Left cardiac atrium (tissue), 4 donors: ENCODE measurements at places on chromosomes 13 and 19.
A peak's percentile ranks its signal among the peaks of the same experiment; 100 is the strongest.

- no peak for DNase-seq
Observed at GRCh38 chr19:7010722-7011593, 10.3 kb downstream of the MBD3L2B start.

DNA sequence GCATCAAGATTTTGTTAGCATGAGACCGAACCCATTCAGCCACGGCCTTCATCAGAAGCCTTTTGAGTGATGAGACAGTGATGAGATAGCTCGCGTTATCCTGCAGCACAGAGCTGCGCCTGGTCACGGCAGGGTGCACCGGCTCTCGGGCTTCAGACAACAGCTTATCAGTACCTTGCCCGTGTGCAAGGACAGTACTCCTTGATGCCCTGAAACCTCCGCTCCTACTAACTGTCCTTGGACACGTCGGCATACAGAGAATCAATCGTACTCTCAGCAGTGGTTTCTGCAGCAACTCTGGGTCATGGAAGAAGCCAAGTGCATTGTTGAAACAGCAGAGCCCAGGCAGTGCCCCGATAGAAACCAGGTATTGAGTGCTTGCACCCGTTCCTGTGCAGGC, 40.7 kb downstream of the IRS2 start:
- DNase-seq = no peak

GRCh38 chr13:73599232-73600128, 534.7 kb downstream of the KLF12 start:
- no peak for DNase-seq

- no peak for DNase-seq
Observed at GRCh38 chr13:110616103-110617101, 1.1 kb downstream of the NAXD start.

DNA sequence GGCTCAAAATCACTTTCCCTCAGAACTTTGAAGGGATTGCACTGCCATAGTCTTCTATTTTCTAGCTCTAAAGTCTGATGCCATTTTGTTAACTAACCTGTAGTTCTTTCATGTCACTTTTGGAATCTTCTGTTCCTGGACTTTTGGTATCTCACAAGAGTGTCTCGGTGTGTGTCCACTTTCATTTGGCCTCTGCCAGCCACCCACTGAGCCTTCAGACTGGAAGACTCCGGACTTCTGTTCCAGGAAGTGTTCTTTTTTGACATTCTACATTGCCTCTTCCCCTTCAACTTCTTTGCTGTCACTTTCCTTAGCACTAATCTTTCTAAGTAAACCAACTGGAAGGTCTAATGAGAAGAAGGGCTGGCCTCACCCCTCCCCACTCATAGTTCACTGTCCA, 25.0 kb upstream of the LAMP1 start:
- no peak for DNase-seq

DNA sequence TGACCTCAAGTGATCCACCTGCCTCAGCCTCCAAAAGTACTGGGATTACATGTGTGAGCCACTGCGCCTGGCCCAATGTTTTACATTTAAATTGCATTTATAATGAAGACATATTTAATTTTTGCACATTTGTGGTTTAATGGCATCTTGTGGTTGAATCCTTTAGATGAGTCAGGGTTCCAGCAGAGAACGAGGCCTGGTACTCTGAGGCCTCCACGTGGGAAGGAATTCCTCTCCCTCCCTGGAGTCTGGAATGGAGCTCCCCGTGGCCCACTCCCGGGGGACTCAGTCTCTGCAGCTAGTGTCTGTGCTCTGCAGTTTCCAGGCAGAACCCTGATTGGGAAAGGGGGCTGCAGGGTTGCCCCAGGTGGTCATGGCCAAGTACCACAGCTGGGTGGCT, 24.2 kb downstream of the ZFR2 start:
- DNase-seq = no peak

GRCh38 chr19:18464646-18465045, 26.7 kb upstream of the ISYNA1 start:
- DNase-seq = peak; percentile 79

DNA sequence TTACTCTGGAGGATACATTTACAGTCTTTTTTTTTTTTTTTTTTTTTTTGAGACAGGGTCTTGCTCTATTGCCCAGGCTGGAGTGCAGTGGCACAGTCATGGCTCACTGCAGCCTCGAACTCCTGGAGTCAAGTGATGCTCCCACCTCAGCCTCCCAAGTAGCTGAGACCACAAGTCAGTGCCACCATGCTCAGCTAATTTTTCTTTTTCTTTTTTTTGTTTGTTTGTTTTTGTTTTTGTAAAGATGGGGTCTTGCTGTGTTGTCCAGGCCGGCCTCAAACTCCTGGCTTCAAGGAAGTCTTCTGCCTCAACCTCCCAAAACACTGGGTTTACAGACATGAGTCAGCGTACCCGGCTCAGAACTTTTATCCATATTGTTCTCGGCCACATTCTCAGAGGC, 64.5 kb downstream of the INSR start:
- no peak for DNase-seq

- DNase-seq = no peak
Observed at GRCh38 chr19:20422216-20423205, 143.1 kb downstream of the ZNF737 start.

GRCh38 chr19:46196410-46197124, 33.0 kb upstream of the IGFL1 start:
- no peak for DNase-seq

- no peak for DNase-seq
Observed at GRCh38 chr13:41259875-41260501, 3.4 kb downstream of the MTRF1 start.

DNA sequence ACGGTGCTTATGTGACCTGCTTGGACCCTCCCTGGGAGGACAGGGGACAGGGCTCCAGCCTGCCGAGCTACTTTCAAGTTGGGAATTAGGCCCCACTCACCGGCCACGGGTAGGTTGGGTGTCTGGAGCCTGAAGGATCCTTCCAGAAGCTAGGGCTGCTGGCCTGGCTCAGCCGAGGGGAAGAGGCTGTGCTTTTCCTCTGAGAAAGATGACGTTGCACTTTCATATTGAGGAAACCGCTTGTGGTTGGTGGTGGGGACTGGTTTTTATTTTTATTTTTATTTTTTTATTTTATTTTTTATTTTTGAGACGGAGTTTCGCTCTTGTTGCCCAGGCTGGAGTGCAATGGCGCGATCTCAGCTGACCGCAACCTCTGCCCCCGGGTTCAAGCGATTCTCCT, at the start of gene TMEM150B:
TMEM150B (minus strand) TSS at position 170 of the 400 bp plus-strand sequence. CDS start 4,305 bp downstream, outside the sequence.
- no peak for DNase-seq

GRCh38 chr13:42992764-42993122, 702 bp upstream of the EPSTI1 start:
- no peak for DNase-seq

- no peak for DNase-seq
Observed at GRCh38 chr13:70960841-70961443, 852.7 kb upstream of the KLHL1 start.

GRCh38 chr13:49584771-49585182, 581 bp downstream of the RCBTB1 start:
- DNase-seq = no peak

DNA sequence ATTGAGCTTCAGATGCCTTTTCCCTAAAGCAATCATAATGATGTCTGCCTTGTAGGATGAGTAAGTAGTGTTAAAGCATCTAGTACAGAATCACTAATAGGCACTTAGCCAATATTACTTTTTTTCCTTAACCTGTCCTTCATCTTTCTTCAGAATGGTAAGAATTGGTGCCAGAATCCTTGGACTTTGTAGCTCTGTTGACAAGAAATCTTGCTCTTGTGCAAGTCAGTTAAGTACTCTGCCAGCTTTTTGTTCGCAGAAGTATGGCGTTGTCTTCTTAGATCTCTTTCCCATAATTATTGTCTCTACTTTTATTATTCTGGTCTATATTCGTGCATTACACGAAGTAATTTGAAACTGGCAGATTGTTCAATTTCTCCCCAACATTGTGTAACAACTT, 554.5 kb downstream of the PCDH9 start:
- DNase-seq = no peak

DNA sequence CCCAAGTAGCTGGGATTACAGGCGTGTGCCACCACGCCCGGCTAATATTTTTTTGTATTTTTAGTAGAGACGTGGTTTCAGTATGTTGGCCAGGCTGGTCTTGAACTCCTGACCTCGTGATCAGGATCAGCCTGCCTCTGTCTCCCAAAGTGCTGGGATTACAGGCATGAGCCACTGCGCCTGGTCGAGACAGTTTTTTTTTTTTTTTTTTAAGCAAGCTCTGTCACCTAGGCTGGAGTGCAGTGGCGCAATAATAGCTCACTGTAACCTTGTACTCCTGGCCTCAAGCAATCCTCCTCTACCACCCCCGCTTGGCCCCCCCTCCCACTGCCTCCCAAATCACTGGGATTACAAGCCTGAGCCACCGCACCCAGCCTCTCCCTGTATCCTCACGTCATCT, 6.4 kb upstream of the MAP2K7 start:
- DNase-seq = no peak

GRCh38 chr13:80030491-80030890, 310.4 kb downstream of the SPRY2 start:
- peak; percentile 23 for DNase-seq

- DNase-seq = no peak
Observed at GRCh38 chr19:6275170-6275744, 4.5 kb downstream of the MLLT1 start.

DNA sequence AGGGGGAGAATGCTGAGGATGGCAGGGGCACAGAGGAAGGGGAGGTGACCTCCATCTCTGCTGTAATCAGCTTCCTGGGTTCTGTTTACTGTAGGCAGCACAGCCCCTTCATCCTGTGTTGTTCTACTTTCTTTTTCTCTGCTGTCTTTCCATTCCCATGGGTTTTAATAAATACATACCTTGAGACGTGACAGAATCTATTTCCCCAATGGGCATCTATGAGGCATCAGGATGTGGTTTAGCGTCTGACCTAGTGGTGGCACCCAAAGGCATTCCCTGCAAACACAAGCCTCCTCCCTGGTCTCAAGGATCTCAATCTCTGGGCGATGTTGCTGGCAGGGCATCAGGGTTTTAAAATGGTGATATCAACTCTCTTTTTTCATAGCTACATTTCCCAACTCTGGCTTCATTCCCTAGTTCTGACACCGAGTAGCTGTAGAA, 60.8 kb downstream of the ALOX5AP start:
- DNase-seq = no peak

DNA sequence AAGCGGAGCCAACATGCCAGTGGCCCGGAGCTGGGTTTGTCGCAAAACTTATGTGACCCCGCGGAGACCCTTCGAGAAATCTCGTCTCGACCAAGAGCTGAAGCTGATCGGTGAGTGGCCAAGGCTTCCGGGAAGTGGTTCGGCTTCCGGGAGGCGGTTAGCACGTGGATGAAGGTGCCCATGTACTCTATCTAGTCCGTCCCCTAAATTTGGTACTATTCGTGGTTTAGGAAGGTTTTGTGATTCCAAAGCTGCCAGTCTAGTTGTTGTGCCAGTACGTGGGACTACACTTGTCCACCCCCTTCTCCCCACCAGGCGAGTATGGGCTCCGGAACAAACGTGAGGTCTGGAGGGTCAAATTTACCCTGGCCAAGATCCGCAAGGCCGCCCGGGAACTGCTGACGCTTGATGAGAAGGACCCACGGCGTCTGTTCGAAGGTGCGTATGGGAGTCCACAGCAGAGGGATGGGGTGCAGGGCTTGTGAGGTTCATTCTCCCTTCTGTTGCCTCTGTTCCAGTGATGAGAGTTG, 579 bp downstream of the RPS9 start:
- no peak for DNase-seq

- peak; percentile 84 for DNase-seq
Observed at GRCh38 chr19:44643605-44644401, at the start of gene PVR. Gene PVR (plus strand): TSS chr19:44643910. CDS start chr19:44644097, 187 bp downstream.

- DNase-seq = no peak
Observed at GRCh38 chr19:31301306-31301980, 47.8 kb downstream of the TSHZ3 start.

GRCh38 chr13:36533806-36534205, 101.5 kb downstream of the CCNA1 start:
- no peak for DNase-seq

- DNase-seq = no peak
Observed at GRCh38 chr13:74931698-74932433, 550.1 kb downstream of the TBC1D4 start.

GRCh38 chr13:26996965-26997752, 174.5 kb downstream of the USP12 start:
- no peak for DNase-seq

DNA sequence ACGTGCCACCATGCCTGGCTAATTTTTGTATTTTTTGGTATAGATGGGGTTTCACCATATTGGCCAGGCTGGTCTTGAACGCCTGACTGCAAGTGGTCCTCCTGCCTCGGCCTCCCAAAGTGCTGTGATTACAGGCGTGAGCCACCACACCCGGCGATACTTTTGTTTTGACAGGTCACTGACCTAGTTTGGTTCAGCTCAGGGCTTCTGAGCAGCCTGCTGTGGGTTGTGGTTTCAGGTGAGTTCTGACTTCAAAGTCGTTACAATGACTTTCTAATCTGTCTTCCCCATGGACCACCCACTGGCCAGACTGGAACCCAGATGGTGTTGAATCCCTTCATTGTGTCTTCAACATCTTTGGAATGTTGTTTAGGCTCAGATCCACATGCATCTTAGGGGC, 73.8 kb downstream of the TRPM4 start:
- no peak for DNase-seq

DNA sequence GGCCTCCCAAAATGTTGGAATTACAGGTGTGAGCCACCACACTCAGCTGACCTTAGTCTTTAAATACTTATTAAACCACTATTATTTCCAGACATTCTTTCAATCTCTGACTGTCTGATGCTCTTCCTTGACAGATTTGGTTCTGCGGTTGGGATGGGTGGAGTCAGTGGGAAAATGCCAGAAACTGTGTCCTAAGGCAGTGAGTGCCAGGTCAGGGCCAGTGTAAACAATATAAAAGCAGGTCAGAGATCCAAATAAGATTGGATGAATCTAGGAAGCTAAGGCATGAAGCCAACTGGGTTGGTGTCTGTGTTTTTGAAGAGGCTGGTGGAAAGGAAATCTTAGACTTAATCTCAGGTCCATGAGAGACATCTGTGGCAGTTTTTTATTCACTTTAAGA, 74.7 kb downstream of the KLF5 start:
- DNase-seq = no peak

DNA sequence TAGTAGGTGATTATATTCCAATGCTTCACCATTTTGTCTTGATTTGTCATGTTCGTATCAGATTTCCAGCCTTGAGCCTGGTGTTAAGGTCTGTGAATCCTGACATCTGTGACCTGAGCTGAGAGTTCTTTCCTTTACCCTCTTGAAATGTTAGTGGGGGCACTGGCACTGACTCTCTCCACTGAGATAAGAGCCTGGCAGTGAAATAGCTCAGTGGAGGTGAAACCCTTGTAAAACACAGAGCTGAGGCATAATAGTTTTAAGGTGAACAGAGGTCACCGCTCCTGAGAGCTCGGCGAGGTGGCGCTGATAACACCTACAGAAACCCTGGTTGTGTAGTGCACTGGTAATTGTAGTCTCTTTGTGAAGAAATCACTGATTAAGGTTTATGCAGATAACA, 748.2 kb downstream of the DIAPH3 start:
- no peak for DNase-seq

DNA sequence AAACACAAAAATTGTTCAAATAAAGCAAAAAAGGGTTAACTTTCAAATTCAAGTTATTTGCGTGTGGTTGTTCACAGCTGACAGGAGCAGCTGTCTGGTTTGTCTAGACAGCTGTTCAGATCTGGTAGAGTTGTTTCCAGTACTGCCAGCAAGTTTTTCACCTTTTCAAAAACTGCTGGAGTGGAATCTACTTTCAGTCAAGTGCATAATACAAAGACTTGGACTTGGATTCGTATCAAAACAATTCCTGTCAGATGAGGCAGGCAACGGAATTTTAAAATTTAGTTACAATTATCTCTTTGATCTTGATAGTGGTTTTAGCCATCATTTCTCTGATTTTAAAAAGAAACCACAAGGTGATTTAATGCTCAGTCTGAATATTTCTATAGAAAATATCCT, 51.7 kb upstream of the EEF1AKMT1 start:
- no peak for DNase-seq

GRCh38 chr13:94827566-94827965, 115.2 kb upstream of the SOX21 start:
- no peak for DNase-seq
